Neural crest cell (in vitro differentiated cells): ENCODE measurements at places on chromosomes 4 and X. TPM values are rescaled to one million over a fixed set of nuclear protein-coding genes. Genes with fewer than 3 reads are reported as not detected.

The MAGEB2 gene
- not detected in 2 replicates for total RNA-seq

The CCDC149 gene
- 9.2 and 11.9 TPM in 2 replicates for total RNA-seq

The TCP11X2 gene
- total RNA-seq: not detected in 2 replicates

The P2RY4 gene
- 0.19 TPM in 1 of 2 replicates, not detected in the other for total RNA-seq

The GPC3 gene
- 29.4 and 30.4 TPM in 2 replicates for total RNA-seq

The SLC49A3 gene
- 0.77 and 0.91 TPM in 2 replicates for total RNA-seq

The ZCCHC12 gene
- total RNA-seq: 2.8 and 3.7 TPM in 2 replicates

The SPIN4 gene
- total RNA-seq: 12.7 and 12.8 TPM in 2 replicates

The ADRA2C gene
- total RNA-seq: 6.1 and 6.8 TPM in 2 replicates

The TMPRSS11A gene
- not detected in 2 replicates for total RNA-seq

The STBD1 gene
- total RNA-seq: 0.47 and 0.57 TPM in 2 replicates

The CHRDL1 gene
- 14.3 and 15.7 TPM in 2 replicates for total RNA-seq

The CLDN22 gene
- total RNA-seq: not detected in 2 replicates

The TXK gene
- not detected in 2 replicates for total RNA-seq

The ASB12 gene
- total RNA-seq: 0.61 TPM in 2 replicates

The XAGE1A gene
- total RNA-seq: not detected in 2 replicates

The CSAG1 gene
- total RNA-seq: not detected in 2 replicates

The C4orf54 gene
- 0.05 TPM in 2 replicates for total RNA-seq

The FTHL17 gene
- total RNA-seq: not detected in 2 replicates

The XAGE2 gene
- not detected in 2 replicates for total RNA-seq

The BANK1 gene
- 0.11 and 0.44 TPM in 2 replicates for total RNA-seq

The MXD4 gene
- 47.1 and 54.3 TPM in 2 replicates for total RNA-seq

The FREM3 gene
- total RNA-seq: not detected in 2 replicates

The KLB gene
- not detected in 2 replicates for total RNA-seq

The GABRE gene
- 0.44 and 0.50 TPM in 2 replicates for total RNA-seq

The LINC00632 gene
- total RNA-seq: 243 and 314 TPM in 2 replicates

The TBX22 gene
- 0.26 TPM in 1 of 2 replicates, not detected in the other for total RNA-seq
